T follicular helper cell (primary cell): ENCODE measurements at places on chromosomes 2 and 18.
A peak's percentile ranks its signal among the peaks of the same experiment; 100 is the strongest.

DNA sequence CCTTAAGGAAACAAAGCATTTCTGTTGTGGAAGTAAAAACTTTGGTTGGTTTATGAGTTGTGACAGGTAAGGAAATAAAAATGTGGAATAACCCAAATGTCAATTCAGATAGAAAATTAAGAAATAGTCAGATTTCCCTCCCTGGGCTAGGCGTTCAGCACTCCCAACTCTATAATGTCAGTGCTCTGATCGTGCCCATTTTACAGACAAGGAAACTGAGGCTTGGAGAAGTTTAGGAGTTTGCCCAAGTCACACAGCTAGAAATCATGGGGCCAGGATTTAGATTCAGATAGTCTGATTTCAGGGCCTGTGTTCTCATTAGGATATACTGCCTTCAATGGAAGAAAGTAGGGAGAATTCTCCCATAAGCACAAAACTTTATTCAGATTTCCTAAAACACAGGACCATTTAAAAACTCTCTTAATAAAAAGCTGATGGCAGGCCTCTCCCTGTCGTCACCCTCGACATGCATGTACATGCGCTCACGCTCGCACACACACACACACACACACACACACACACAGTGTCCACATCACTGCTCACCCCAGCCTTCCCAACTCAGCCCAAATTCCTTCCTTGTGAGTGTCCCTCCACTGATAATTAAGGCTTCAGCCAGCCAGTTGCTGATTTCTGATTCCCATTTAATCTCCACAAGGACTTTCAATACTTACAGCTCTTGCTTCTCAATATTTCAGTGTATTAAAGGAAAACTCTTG, 49.1 kb upstream of the SLC14A2 start:
- no peak for DNase-seq

DNA sequence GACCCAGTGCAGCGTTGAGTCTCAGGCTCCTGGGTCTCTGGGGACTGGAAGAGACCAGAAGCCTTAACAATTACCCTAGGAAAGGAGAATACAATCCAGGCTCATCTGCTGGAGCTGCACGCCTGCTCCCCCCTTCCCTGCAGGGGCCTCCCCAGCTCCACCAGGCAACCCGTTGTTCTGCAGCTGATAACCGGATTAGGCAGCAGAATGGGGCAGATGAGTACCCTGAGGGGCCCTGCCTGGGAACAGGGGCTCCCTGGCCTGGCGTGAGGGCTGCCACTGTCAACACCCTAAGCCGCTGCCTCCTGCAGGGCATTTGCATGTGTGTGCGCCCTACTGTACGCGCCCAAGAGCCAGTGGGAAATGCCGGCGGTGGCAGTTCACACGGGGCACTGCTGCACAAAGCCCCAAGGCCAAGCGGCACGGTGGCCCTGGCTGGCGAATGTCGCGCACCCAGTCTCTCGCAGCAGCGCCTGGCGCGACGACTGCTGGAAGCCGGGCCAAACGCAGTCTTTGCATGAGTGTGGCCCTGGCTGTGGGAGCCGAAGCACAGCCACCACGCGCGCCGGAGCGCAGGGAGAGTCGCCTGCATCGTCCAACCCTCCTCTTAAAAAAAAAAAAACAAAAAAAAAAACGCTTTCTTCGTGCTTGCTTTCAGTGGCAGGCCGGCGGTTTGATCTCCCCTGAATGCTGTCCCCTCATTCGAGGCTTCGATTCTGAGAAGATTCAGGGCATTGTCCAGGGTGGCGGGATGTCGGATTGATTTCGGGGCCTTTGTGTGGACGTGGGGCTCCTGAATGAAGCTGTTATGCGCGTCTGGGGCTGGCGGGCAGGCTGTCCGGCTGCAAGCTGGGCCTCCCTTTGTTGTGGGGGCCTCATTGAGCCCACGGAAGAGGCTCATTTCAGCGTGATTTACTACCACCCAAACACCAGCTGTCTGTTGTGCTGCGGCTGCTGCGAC, 63.8 kb downstream of the SETBP1 start:
- DNase-seq, result no peak

DNA sequence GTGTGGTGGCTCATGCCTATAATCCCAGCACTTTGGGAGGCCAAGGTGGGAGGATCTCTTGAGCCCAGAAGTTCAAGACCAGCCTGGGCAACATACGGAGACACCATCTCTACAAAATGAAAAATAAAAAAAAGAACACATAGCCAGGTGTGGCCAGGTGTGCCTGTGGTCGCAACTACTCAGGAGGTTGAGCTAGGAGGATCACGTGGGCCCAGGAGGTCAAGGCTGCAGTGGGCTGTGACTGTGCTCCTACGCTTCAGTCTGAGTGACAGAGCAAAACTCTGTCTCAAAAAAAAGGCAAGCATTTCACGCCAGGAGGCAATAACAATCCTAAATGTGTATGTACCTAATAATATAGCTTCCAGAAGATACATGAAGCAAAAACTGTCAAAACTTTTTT, 27.8 kb downstream of the USP40 start:
- DNase-seq, result no peak

DNA sequence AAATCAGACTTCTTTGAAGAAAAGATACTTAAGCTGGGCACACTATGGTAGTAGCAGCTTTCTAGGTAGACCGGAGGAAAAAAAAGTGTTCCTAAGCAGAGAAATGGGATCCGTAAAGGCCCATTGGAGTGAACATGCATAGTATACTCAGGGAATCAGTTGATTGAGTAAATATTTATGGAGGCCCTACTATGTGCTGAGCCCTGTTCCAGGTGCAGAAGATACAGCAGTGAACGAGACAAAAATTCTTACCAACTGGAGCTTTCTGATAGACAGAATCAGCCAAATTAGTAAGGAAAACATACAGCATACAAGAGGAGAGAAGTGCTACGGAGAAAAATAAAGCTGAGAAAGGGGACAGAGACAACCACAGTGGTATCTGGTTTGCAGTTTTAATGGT, 28.1 kb downstream of the CRIM1 start:
- no peak for DNase-seq

DNA sequence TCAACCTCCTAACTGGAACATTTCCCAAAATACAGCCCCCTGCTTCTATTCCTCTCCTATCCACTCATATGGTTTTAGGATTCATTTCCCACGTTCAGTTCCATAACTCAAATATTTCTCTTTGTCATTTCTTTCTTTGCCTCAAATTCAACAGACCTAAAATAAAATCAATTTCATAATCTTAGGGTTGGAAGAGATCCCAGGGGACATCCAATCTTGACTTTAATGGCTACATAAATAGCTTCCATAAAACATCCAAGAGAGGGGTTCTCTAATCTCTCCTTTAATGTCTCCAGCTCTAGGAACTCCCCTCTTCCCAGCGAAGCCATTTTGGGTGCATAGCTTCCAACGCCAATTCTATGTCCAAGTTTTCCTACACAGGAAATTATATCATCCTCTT, 33.8 kb downstream of the RBKS start:
- DNase-seq, result no peak

- no peak for DNase-seq
Measured at GRCh38 chr18:34633368-34633767, 76.7 kb upstream of the DTNA start.

GRCh38 chr18:76764291-76764901, 58.0 kb upstream of the ZNF236 start:
- DNase-seq, result no peak

DNA sequence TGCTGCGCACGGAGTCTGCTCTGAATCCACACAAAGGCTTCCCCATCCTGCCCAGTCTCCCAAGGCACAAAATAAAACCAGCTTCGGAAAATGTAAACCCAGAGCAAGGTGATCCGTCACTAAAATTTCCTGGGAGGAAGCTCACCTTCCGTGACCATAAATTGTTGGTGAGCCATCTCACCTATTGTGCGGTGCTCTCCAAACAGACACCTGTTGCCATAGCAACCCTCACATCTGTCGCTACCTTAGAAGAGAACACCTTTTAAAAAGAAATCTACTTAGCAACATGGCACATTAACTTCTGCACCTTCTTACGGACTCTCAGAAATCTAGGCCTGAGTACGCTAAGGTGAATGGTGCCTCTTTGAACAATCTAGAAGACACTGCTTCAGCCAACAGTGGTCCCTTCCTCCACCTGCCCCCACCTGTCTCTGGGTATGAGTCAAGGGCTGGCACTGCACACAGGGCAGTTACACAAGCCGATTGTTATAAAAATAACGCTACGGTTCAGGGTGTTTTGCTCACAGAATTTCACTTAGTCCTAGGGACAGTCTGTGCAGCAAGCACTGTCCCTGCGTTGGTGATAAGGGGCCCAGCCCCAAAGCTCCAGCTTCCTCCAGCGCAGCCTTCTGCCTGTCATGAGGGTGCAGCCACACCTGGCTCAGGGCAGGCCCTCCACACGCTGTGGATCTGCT, 114.9 kb upstream of the ID2 start:
- DNase-seq, result no peak

DNA sequence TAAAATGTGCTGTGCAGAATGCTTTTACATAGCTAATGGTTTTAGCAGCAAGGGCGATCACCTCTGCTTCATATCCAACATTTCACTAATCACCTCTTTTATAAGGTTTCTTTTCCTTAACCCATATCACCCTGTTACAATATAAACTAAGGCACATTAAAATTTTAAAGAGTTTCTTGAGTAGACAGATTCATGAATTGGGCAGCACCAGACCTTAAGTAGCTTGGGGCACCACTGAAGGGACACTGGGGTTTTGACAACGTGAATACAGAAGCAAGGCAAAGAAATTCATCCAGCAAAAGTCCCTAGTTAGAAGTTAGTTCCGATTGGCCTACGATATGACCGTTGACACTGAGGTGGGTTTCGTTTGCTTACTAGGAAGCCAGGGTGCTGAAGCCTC, 44.0 kb upstream of the RALBP1 start:
- no peak for DNase-seq

DNA sequence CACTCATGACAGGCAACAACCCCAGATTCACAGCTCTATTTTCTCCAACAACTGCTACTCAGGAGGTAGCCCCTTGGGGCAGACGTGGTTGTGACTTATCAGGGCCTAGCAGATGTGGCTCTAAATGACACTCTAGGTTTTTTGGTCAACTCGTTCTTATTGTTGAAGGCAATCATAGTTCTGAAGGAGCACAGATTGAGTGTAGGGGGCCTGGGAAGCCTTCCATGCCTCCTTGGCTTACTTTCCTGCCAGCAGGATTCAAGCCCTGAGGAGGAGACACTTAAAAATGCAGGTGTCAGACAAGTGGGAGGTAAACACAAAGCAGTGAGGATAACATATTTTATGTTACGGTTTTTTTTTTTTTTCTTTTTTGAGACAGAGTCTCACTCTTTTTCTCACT, 23.5 kb upstream of the SUCLG1 start:
- no peak for DNase-seq

- DNase-seq, result no peak
Measured at GRCh38 chr2:3433776-3434400, 54.4 kb downstream of the TRAPPC12 start.

DNA sequence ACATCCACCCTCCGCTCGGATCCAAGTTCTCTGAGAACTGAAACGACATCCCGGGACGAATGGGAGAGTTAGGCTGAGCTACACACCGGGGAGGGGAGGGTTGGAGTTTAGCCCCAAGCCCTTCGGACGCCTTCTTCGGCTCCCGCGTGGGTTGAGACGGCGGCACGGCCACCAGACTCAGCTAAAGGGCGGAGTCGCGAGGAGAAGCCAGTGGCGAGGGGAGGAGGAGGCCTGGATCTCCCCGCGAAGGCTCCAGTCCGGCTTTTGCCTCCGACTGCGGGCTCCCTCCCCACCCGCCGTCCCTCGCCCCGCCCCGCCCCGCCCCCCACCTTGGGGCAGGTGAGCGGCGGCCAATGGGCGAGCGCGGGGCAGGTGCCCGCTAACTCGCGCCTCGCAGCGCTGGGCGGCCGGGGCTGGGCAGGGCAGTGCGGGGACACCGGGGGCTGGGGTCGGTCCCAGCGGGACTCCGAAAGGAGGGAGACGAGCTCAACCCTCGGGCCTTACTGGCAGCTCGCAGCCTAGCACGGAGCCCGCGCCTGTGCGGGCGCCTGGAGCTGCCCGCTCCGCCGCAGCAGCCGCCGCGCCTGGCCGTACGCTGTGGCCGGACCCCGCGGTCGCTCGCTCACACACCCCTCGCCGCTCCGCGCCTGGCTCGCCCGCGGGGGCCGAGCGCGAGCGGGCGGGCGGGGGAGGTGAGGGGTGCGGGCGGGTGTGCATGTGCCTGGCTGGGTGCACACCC, at the start of gene EMX1:
Gene EMX1 (plus strand): TSS at position 382 of the 739 bp plus-strand sequence. CDS start 334 bp downstream, at position 716.
- DNase-seq, result peak; percentile 24

DNA sequence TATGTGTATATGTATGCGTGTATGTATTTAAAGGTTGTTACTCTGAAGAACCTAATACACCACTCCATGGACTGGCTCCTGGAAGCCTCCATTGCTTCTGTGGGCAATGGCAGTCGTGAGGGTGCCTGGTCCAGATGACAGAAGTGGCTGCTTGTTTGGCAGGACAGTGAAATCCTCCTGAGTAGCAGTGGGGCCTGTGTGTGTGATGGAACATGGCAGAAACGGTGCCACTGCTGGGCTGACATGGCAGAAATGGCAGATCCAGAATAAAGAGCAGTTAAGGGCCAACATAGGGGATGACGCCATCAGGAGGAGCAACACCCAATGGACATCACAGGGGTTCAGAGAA, 6.1 kb upstream of the CPLX4 start:
- no peak for DNase-seq

DNA sequence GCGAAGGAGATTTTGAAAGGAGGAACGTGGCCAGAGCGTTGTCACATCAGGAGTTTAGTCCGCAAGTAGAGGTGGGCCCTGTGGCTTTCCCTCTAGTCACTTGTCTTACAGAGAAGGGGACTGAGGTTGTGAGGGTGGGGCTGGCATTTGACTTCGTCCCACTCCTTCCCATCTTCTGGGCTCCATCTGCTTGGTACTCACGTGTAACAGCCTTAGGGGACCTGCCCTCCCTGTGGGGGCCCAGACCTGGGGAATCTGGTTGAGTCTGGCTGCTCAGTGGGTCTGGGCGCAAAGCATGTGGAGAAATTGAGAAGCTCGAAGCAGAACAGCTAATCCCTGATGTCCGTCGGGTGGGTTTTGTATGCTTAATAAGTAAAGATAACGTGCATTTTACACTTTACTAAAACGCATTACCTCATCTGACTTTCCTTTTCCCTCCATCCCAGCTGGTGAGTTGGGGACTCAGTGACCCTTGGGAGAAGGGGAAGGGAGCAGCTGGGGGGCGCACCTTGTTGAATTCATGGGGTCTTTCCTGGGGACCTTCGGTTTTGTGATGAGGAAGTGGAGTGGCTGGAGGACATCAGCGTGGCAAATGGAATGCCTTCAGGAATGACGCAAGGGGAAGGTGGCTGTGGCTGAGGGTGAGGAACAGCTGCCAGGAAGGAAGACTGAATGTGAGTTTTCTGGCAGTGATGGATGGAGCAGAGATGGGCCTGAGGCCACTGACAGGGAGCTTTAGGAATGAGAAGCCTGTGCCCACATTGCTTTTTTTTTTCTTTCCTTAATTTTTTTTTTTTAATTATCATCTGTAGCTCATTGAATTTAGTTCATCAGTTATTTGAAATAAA, 44.8 kb downstream of the ASAP2 start:
- no peak for DNase-seq

GRCh38 chr18:1806884-1807615, 764.3 kb downstream of the METTL4 start:
- DNase-seq, result no peak

GRCh38 chr2:19102696-19103423, 255.6 kb downstream of the OSR1 start:
- no peak for DNase-seq

- no peak for DNase-seq
Measured at GRCh38 chr2:215727507-215728503, 285.5 kb downstream of the MREG start.

GRCh38 chr2:148021886-148022285, 995 bp downstream of the MBD5 start:
- no peak for DNase-seq

- peak; percentile 0 for DNase-seq
Measured at GRCh38 chr2:206693399-206694137, 24.6 kb downstream of the DYTN start.
